CD4-positive, alpha-beta T cell treated with Interleukin-6 for 4 hours (primary cell): ENCODE measurements at places on chromosomes 12 and 14.

DNA sequence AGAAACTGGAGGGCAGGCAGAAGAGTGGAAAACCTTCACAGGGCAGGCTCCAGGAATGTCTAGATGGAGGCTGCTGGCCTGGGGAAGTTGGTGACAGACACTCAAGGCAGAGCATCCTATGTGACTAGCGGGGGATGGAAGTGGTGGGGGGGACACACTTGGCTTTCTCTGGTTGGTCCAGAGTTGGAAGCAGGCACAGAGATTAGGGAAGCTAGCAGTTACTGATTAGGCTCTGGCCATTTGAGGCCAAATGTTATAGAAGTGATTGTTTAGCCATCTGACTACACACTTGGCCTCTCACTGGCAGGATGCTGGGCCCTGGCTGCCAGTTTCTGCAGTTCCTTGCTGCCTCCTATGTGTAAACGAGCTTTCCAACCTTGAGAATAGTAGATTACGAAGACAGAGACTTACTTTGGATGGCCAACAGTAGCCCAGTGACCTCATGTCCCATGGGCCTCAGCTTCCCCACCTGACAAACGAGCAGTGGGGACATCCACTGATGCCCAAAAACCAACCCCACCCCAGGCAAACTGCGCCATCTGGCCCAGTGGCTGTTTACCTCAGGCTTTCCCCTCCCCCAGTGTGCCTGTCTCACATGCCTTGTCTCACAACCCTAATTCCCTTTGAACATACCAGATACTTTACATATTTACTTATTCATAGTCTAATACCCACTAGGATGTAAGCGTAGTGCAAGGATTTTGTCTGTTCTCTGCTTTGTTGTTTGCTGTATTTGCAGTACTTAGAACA is 102.7 kb downstream of the PAPLN start:
- no peak for DNase-seq

DNA sequence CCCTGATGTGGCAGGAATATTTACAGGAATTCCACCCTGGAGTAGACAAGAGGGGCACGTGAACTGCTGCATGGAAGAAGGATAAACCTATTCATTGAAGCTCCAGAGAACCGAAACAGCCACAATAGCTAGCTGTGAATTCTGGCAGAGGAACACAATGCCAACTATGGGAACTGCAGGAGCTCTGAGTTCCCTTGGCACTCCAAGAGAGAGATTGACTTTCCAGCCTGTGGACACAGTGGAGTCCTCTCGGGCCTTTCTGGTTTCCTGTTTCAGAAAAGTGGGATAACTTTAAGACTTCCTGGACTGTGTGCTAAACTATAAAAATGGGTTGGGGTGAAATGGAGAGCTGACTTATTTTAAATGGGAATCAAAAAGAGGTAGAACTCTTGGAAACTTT is 11.9 kb downstream of the CACNA2D4 start:
- no peak for DNase-seq

DNA sequence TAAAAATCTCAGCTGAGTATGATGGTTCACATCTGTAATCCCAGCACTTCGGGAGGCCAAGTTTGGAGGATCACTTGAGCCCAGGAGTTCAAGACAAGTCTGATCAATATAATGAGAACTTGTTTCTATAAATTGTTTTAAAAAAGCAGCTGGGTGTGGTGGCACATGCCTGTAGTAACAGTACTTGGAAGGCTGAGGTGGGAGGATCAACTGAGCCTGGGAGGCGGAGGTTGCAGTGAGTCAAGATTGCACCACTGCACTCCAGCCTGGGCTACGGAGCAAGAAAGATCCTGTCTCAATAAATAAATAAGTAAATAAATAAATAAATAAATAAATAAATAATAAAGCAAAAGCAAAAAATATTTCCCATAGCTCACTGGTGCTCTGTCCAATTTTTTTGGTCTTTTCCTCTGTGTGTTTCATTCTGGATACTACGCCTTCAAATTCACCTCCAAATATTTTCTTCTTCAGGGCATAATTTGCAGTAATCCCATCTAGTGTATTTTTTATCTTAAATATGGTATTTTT is 32.7 kb upstream of the SNX6 start:
- no peak for DNase-seq

DNA sequence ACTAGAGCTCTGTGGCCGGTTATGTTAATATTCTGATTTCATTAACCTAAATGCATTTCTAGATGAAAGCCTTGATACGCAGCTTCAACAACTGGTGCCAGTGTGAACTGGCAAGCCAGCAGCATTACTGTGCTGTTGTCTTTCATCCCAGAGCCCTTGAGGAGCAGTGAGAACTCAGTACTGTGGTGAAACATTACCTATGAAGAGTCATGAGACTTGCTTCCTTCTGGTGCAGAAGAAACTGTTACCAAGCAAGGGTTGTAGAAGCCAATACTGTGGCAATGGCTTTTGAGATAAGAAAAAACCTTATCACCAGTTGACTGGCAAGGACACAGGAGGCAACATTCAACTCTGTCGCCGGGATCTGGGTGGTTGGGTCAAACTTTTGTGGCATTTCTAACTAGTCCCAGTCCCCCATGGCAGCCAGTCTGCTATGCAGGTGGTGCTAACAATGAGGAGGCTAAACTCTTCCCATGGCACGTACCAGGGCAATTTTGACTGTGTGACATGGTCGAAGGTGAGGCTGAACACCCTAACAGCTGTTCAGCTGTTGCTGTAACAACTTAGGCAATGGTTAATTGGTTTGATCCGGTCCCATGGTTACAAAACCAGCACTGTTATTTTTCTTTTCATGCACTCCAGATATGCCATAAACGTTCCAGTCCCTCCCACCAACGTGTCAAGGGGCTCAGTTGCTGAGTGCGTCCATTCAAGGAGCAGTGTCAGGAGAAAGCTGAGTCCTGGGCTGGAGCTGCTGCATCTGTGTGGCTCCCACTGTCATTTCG is 12.6 kb upstream of the LGALS3 start:
- DNase-seq, result no peak

DNA sequence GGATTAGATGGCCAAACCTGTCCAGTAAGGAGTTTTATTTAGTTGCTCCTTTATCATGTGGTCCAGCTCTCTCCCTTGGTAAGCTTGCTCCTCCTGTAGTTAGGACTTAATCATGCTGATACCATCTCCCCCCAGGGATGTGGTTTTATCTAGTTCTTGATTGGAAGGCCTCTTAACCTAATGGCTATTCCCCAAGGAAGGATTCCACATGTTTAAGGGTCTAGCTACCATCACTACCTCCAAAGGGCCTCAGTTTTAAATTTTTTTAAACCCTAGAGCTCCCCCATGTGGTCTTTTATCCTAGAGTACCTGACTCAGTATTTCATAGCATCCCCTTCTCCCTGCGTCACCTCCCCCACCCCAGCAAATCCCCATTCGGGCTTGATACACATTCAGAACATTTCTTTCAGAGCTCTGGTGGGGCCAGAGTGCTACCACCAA is 22.5 kb downstream of the MAP3K12 start:
- no peak for DNase-seq

GRCh38 chr12:4471256-4471655 is 25.6 kb upstream of the FGF6 start:
- DNase-seq, result no peak

GRCh38 chr12:105020241-105020962 is 34.3 kb downstream of the NOPCHAP1 start:
- DNase-seq, result no peak

GRCh38 chr14:44135972-44136371 is 371.1 kb downstream of the FSCB start:
- DNase-seq, result no peak

- peak; percentile 51 for DNase-seq
Observed at GRCh38 chr12:96099986-96100385, 64.6 kb upstream of the LTA4H start.

DNA sequence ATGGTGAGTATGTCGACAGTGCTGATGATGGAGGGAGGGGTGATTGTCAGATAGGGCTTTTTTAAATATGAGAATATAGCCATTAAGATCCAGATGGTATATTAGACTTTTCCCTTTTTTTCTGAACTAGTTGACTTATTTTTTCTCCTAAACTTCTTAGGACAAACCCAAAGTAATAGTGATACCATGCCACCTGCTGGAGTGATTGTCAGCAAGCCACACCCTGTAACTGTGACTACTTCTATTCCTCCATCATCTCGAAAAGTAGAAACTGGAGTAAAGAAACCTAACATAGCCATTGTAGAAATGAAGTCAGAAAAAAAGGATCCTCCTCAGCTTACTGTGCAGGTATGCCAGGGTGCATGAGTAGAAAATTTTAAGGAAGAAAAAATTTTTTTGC is 40.1 kb downstream of the KIAA0586 start:
- DNase-seq, result no peak
